IMR-90 (cell line): ENCODE measurements at places on chromosomes 13 and 19. TPM values are rescaled to one million over a fixed set of nuclear protein-coding genes. Genes with fewer than 3 reads are reported as not detected.

- H3K27ac ChIP-seq, result no peak overlapping the region
- no peaks in the 10 kb centered on the region for H3K4me1 ChIP-seq
- no peaks in the 10 kb centered on the region for H3K27me3 ChIP-seq
- DNase-seq, result no peak
- H3K4me3 ChIP-seq, result no peak overlapping the region
- no peaks in the 10 kb centered on the region for H3K36me3 ChIP-seq
Observed at GRCh38 chr13:85970727-85971126, 171.5 kb upstream of the SLITRK6 start.

DNA sequence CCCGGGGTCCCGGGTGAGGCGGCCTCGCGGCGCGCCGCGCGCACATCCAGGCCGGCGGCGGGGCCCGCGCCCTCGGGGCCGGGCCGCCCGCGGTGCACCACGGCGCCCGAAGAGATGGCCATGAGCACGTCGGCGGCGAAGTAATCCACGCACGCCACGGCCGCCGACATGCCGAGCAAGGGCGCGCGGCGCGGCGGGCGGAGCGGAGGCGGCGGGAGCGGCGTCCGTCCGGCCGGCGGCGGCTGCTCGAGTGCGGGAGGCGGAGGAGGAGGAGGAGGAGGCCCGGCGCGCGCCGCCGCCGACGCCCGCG, at the start of gene KLF16:
TSS of gene KLF16 (minus strand) at position 252 of the 310 bp plus-strand sequence. CDS start at position 170, 82 bp downstream.
- H3K4me1 ChIP-seq, result peaks cover 23% of the 10 kb centered on the region
- peak within 1 kb of the TSS; percentile 98 for H3K4me3 ChIP-seq
- no peaks in the 10 kb centered on the region for H3K36me3 ChIP-seq
- H3K27ac ChIP-seq, result peak within 1 kb of the TSS; percentile 91
- no peaks in the 10 kb centered on the region for H3K27me3 ChIP-seq
- DNase-seq, result no peak

DNA sequence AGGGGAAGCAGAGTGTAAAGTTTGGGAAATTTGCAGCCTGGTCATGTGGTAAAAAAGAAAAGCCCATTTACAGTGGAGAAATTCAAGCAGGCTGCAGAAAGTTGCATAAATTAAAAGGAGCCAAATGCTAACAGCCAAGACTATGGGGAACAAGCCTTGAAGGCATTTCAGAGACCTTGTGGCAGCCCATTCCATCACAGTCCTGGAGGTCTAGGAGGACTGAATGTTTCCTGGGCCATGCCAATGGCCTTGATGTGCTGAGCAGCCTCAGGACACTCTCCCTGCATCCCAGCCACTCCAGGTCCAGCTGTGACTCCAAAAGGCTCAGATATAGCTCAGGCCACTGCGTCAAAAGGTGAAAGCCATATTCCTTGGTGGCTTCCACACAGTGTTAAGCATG, 1202.4 kb upstream of the ATXN8OS start:
- H3K27ac ChIP-seq, result no peak overlapping the region
- no peak for DNase-seq
- no peaks in the 10 kb centered on the region for H3K4me1 ChIP-seq
- H3K4me3 ChIP-seq, result no peak overlapping the region

- H3K36me3 ChIP-seq, result no peaks in the 10 kb centered on the region
- H3K27ac ChIP-seq, result no peak overlapping the region
- DNase-seq, result no peak
- H3K4me3 ChIP-seq, result no peak overlapping the region
Observed at GRCh38 chr13:54875111-54875510, 1846.5 kb downstream of the OLFM4 start.

- no peak for DNase-seq
- H3K36me3 ChIP-seq, result peaks cover 50% of the 10 kb centered on the region
- no peak overlapping the region for H3K27ac ChIP-seq
- no peaks in the 10 kb centered on the region for H3K27me3 ChIP-seq
Observed at GRCh38 chr19:1363599-1363998, 20.1 kb upstream of the NDUFS7 start.

DNA sequence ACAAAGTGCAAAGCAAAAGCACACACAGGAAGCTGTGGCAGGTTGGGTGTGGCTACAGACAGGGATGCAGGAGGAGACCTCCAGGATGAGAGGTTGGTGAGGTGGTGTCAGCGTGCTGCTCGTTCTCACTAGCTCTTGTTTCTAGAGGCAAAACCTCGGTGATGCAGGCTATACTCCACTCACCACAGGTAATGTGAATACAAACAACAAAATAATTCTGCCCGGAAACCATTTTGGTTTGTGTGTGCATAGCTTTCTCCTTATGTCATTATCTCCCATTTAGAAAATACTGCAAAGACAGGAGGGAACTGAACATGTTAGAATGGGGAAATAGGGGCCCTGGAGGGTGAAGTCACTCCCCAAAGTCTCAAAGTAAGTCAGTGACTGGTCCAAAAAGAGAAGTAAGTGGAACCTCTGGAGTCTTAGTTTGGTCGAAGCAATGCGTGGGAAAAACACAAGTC, 9.4 kb downstream of the LCP1 start:
- no peaks in the 10 kb centered on the region for H3K36me3 ChIP-seq
- H3K27me3 ChIP-seq, result peaks cover 4% of the 10 kb centered on the region; the same call in 1 of the 2 replicates
- no peaks in the 10 kb centered on the region for H3K4me1 ChIP-seq
- no peak for DNase-seq

The C19orf85 gene
- not detected in 2 replicates for total RNA-seq
